ENCODE measurements at places on chromosomes 7 and 10.

DNA sequence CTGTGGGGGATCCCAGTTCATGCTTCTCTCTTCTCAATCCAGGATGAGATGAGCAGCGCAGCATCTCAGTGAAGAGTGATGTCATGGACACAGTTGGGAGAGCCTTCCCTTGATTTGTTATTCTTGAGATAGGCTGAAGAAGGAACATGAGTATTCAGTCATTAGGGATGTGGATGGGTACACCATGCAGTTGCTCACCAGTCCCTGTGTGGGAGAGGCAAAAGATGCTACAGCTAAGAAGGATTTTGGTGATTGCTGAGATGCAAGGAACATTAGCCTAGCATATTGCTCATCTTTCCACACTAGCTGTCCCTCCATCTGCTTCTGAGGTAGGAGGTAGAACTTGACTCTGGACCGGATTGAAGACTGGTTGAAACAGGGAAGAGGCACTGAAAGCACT lies 179.6 kb downstream of the GALNT17 start:
- DNase-seq, result no peak

DNA sequence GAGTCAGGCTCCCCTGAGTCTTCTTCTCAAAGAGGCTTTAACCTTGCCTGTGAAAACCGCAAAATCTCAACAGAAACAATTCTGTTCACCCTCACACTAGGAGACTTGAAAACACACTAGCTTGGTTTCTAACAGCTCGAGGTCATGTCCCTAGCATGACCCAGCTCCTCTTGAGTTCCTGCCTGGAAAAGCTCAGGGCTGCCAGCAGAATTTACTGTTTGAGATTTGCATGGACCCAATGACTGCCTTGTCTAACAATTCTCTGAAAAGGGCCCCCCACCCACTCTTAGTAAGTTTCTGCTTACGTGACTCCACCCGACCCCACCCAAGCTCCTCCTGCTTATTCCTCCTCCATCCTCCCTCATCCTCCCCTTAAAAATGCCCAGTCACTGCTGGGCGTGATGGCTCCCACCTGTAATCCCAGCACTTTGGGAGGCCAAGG lies 85.1 kb upstream of the KMT2C start:
- no peak for DNase-seq

GRCh38 chr10:58661336-58661735 lies 148.7 kb downstream of the BICC1 start:
- DNase-seq, result peak; percentile 76

GRCh38 chr10:34580643-34581042 lies 234.5 kb downstream of the PARD3 start:
- DNase-seq, result peak; percentile 84

DNA sequence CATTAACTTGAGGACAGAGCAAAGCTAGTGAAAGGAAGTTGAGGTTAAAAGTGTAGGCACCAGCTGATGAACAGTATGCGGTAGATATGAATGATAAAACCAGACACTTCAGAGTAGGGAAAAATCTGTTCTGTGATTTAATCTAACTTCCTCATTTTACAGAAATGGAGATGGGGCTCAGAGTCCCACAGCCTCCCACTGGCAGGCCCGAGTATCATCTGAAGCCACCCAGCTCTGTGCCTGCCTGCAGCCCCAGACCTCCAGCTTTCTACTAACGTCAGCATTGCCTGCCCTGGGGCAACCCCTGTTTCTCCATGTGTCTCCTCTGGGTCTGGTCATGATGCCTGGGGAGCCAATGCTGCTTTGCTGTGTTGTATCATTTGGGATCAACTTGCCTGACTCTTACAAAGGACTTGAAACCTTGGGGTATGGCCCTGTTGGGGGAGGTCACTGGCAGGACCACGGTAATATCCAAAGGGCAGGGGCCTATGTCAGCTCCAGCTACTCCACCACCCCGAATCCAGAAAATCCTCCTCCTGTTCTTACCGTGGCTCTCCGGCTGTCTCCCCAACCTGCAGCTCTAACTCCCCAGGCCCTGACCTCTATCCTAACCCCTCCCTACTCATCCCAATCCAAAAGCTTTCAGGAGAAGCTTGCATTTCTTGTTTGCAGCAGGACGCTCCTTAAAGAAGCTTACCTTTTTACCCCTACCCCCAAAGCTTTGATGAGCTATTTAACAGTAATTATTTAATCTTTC lies 56.2 kb upstream of the NPY start:
- DNase-seq, result no peak

DNA sequence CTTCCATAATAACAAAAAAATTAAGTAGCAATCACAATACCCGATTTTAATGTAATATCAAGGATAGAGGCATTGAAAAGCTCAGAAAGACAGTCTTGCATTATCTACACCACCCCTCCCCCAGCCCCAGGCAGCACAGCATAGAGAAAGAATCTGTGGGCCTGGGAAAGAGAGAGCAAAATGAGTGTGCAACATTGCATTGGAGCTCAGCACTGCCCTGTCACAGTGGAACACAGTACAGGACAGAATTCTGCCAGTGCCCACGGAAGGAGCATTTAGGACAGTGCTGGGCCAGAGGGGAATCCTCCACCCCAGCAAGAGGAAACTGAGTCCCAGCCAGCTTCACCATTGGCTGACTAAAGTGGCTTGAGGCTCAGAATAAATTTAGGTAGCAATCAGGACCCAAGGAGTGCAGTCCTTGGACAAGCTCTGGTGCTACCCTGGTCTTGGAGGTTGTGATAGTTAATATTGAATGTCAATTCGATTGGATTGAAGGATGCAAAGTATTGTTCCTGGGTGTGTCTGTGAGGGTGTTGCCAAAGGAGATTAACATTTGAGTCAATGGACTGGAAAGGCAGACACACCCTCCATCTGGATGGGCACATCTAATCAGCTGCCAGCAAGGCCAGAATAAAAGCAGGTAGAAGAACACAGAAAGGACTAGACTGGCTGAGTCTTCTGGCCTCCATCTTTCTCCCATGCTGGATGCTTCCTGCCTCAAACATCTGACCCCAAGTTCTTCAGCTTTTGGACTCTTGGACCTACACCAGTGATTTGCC lies 234.4 kb downstream of the ANK3 start:
- DNase-seq, result no peak

DNA sequence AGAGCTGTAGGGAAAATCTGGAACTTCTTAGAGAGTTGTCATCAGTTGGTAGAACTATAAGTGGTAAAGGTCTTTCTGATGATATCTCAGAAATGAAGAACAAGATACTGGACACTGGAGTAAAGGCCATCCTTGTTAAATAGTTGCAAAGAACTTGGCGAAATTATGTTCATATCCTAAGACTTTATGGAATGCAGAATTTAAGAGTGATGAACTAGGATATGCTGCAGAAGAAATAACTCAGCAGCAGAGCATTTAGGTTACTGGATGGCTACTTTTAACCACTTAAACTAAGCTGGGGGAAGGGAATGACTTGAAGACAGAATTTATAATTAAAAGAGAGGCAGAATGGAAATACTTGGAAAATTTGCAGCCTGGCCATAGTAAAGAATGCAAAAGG lies 23.7 kb downstream of the PTEN start:
- peak; percentile 26 for DNase-seq

DNA sequence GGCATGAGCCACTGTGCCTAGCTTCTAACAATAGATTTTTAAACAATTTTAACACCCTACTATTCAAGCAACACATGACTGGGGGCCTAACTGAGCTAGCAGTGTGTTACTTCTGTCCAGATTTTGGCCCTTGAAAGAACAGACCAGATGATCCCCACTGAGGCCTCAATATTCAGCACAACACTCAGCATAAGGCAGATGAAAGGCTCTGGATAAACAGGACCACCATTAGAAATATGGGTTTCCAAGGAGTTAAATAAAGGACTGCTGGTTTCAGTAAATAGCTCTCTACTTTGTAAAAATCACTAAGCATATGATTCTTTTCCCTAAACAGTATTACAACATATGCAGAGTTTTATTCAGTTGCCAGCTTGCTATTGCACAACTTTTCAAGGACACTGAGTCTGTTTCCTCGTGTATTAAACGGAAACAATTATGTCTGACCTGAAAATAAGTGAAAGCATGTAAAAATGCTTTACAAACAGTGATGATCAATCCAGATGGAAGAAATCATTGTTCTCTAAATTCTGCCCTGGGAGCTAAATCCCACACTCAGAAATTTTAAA lies 23.8 kb upstream of the FZD1 start:
- DNase-seq, result peak; percentile 86

GRCh38 chr10:62545160-62546066 lies 171.2 kb downstream of the ZNF365 start:
- DNase-seq, result peak; percentile 47

- no peak for DNase-seq
These were observed 346.8 kb downstream of the ABCA13 start for GRCh38 chr7:48518092-48518491.

DNA sequence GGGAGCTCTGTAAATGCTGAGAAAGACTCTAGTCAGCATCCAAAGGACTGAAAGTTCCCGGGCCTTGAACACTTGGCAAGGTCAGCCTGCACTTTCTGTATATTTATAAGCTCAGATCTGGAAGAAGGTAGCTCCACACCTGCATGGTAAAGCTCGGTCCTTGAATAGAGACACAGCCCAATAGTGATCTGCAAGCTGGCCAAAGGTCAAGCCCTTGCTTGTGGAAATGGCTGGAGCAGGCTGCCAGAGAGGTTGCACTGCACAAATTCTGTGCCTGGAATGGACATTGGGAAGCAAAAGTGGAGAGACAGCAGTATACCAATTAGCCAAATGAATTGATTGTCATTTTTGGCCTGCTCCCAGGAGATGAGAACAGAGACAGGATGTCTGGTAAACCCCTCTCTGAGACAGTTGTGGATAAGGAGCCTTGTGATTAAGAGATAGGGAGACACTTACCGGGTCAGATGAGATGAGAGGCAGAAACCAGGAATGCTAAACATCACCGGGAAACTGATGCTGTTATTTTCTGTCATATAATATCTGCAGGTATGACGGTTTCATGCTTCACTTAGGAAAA lies 8.0 kb upstream of the FRA10AC1 start:
- no peak for DNase-seq

DNA sequence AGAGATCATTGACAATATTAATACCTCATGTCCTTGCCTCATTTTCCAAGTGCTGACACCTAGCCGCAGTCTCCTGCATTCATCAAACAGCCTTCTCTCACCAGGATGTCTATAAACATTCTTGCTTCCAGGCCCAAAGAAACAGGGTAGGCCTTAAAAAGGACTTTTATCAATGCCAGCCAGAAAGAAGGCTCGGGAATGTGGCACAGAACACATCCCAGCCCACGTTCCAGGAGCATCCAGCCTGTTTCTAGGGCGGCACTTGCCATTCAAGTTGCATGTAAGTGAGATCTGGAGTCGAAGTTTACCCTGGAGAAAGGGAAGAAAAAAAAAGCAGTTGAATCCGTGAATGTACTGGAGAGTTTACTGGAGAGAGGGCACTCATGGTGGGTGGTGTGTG lies 1083.1 kb downstream of the KCNMA1 start:
- DNase-seq, result no peak

DNA sequence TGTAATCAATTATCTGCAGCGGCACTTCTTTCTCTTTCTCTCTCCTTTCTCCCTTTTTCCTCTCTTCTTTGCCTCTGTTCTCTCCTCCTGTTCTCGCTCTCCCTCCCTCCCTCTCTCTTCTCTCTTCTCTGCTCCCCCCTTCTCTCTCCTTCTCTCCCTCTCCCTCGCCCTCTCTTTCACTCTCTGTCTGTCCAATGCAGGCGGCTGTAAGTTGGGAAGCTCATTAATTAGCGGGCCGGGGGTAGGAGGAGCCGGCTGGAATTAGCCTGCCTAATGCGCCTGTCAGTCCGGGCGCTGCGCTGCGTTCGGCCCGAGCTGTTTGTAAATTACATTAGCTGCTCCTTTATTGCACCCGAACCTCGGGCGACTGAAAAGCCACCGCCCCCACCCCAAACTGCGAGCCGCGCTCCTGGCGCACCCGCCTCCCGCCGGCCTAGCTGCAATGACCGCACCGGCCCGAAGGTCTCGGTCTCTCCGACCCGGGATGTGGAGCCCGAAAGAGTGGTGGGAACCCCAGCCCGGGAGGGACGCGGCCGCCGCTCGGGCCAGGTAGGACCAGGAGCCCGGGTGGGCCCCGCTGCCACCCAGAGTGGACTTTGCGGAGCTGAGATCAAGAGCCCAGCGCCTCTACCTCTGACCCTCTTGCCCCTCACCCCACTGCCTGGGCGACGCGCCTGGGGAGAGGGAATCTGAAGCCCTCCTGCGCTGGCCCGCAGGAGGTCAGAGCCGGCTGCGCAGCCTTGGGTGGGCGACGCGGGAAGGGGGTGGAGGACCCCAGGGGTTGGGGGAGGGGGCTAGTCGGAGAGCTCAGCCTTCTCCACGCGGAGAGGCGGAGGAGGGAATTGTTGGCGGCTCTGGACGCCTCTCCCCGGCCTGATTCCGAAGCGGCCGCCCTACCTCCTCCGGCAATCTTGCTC lies at the start of gene LBX1:
LBX1 (minus strand) TSS at position 198 of the 917 bp plus-strand sequence. CDS start 648 bp downstream, outside the sequence.
- DNase-seq, result no peak

- no peak for DNase-seq
These were observed 844 bp upstream of the KAT6B start for GRCh38 chr10:74825371-74826141.

DNA sequence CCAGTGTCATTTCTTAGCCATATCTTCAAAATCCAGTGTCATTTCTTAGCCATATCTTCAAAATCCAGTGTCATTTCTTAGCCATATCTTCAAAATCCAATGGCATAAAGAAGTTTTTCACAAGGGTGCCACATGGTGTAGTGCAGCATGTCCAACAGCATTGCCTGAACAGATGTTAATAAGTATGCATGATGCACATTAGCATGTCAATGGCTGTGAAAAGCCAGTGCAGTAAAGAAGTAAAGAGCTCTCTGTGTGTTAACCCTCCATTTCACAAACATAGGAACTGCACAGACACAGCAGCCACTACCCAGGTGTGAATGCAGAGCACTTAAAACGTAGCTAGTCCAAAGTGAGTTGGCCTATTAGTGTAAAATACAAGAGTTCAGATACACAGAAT lies 89.8 kb downstream of the GNAI1 start:
- no peak for DNase-seq

DNA sequence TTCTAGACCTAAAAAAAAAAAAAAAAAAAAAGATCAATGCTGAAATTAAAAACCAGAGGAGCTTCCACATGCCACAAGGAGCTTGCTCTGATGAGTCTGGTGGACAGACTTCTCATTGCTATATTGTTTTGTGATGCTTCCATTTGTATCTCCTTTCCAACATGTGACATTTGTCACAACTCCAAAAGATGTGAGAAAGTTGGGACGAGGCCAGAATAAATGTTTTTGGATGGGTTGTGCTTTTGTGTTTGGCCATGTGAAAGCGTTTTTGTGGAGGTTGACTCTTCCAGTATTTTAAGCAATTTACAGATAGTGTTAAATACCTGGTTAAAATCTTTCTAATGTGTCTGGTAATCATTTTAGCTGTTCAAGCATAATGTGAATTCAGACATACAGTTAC lies 280.1 kb downstream of the SKAP2 start:
- no peak for DNase-seq

All from iris pigment epithelial cell (primary cell).